ENCODE measurements at places on chromosomes 7 and 10.
A peak's percentile ranks its signal among the peaks of the same experiment; 100 is the strongest.

DNA sequence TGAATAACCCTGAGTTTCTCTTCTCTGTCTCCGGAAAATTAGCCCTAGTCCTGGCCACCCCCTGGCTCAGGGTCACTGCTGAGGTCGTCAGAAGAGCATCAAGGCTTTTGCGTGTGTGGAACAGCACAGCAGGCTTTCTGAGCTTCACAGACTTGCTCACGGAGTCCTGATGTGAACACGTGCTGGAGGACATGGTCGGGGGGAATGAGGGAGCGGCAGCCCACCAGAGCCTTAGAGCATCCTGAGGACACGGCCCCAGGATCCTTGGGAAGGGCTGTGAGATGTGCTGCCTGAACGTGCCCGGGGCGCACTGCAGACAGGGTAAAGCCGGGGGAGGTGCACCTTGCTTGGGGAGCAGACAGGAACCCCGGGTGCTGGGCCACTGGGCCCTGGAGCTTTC is 28.8 kb downstream of the TMEM120A start:
- DNase-seq: no peak

DNA sequence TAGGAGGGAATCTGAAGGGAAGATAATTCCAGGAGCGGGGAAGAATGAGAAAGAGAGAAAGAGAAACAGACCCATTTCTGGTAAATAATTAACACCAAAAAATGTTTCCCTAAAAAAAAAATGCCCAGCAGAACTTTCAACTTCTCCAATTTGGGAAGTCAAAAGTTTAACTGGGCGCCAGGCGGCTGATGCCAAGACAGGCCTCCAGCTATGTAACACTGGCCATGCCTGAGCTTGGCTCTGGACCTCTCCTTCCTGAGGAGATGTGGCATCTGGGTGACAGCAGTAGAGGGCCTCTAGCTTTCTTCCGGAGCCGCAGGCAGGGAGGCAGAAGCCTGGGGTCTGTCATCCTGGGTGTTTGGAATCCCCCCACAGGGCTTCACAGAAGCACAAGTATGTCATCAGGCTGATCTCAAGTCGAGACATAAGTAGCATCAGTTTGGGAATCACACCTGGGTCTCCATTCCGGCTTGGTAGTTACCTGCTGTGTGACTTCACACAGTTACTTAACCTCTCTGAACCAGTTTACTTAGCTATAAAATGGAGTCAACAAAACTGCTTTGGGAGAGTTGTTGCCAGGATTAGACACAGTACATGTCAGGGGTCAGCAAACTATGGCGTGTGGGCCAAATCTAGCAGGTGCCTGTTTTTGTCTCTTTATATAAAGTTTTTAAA is 50.5 kb upstream of the TCF7L2 start:
- no peak for DNase-seq

DNA sequence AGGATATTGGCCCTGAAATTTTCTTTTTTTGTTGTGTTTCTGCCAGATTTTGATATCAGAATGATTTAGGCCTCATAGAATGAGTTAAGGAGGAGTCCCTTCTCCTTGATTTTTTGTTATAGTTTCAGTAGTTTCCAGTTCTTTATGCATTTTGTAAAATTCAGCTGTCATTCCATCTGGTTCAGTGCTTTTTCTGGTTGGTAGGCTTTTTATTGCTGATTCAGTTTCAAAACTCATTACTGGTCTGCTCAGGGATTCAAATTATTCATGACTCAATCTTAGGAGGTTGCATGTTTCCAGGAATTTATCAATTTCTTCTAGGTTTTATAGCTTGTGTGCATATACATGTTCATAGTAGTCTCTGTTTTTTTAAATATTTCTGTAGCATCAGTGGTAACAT is 10.1 kb upstream of the TMEM196 start:
- no peak for DNase-seq

DNA sequence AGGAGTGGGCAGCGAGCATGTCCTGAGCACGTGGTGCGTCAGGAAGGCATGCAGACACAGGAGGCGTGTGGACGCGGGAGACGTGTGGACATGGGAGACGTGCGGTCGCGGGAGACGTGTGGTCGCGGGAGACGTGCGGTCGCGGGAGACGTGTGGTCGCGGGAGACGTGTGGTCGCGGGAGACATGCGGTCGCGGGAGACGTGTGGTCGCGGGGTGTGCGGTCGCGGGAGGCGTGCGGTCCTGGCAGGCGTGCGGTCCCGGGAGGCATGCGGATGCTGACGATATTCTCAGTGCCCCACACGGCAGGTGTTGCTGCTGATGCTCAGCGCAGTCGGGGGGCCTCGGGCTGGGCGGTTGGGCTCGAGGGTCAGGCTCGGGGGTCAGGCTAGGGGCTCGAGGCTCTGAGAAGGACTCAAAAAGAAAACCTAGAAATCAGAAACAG is 94.2 kb downstream of the NKX6-2 start:
- no peak for DNase-seq

DNA sequence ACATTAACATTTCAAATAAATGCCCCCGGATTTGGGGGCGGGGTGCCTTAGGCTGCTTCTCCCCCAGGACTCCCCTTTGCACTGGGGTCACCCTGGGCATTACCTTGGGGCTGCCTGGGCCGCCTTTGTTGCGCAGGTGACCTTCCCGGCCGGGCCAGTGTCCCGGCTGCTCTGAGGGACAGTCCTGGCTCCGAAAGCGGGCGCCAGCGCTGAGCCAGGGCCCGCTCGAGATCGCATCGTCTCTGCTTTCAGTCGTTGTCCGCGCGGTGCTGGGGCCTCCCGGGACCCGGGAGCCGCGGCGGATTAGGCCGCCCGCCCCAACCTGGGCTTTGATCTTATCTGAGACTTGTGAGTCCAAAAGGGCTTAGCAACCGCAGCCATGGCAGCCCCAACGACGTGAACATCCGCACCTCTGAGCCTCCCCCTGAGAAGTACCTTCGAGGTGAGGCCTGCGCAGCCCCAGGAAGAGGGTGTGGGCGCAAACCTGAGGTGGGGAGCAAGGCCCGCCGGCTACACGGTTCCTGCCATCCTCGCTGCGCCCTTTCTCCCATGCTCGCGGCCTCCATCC is 14.8 kb upstream of the WAPL start:
- no peak for DNase-seq

GRCh38 chr7:95686109-95686508 is 86.2 kb upstream of the DYNC1I1 start:
- no peak for DNase-seq

- peak; percentile 18 for DNase-seq
Observed at GRCh38 chr7:40232242-40232893, 97.6 kb downstream of the SUGCT start.

DNA sequence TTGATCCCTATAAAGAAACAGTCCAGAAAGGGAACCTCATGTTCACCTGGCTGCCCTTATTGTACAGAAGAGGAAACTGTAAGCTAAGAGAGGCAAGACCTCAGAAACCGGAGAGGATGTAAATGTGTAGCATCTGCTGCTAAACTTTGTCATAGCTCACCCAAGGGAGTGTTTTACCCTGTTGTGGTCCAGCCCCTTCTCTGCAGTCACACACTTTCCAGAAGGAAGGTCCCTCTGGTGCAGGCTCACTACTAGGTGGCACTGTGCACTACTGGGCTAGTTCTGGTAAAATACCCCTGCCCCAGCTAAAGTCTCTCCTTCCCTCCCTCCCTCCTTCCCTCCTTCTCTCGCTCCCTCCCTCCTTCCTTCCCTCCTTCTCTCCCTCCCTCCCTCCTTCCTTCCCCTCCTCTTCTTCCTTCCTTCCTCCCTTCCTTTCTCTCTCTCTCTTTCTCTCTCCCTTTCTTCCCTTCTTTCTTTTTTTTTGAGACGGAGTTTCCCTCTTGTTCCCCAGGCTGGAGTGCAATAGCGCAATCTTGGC is 42.5 kb upstream of the LCOR start:
- peak; percentile 16 for DNase-seq
